ENCODE measurements at places on chromosomes 6 and 20. TPM values are rescaled to one million over a fixed set of nuclear protein-coding genes. Genes with fewer than 3 reads are reported as not detected.

SLC22A16 gene
- not detected for total RNA-seq

RAD21L1 gene
- total RNA-seq: not detected

SMOC2 gene
- not detected for total RNA-seq

SLC35F1 gene
- total RNA-seq: 0.08 TPM

BCAS1 gene
- total RNA-seq: 0.10 TPM

NFKBIL1 gene
- 10.6 TPM for total RNA-seq

NT5E gene
- 8.4 TPM for total RNA-seq

OSTM1 gene
- 11.4 TPM for total RNA-seq

STMND1 gene
- total RNA-seq: not detected

NHSL1 gene
- total RNA-seq: 0.68 TPM

All from activated naive CD8-positive, alpha-beta T cell treated with anti-CD3 and anti-CD28 coated beads for 36 hours (primary cell).